ENCODE measurements at places on chromosomes 1 and 21.

GRCh38 chr21:40723317-40723716, 123.6 kb downstream of the DSCAM start:
- DNase-seq = no peak

- DNase-seq = peak; percentile 83
These were observed 60.2 kb upstream of the ID3 start for GRCh38 chr1:23619299-23620188.

DNA sequence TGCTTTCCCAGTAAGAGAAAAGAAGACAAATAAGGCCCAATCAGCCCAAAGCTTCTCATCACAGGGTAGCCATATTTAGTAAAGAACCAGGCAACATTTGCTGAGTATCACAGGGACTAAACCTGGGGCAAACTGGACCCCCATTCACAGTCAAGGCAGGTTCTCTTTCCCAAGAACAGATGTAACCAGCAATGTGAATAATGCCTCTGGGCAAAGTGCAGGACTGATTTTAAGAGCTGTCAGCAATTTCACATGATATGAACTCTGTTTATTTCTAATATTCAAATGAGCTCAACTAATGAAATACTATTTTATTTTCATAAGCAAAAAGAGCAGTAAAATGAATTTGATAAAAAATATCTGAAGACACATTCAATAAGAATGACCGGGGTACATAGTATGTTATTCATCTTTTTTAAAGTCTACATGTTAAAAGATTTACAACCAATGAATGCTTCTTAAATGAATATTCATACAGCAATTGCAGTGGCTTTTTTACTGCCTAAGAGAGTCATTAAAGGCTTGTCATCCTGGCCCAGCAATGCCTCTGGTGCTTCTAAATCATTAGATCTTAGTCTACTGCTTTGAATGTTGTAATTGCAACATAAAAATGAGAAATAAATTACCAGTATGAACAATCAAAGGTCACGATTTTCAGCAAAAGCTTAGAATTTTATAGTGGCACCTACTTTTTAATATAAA, 308.8 kb downstream of the SMYD3 start:
- no peak for DNase-seq

- DNase-seq = no peak
These were observed 252.5 kb downstream of the SDCCAG8 start for GRCh38 chr1:243508303-243508713.

- no peak for DNase-seq
These were observed 18.3 kb downstream of the KIRREL1 start for GRCh38 chr1:158011714-158012113.

DNA sequence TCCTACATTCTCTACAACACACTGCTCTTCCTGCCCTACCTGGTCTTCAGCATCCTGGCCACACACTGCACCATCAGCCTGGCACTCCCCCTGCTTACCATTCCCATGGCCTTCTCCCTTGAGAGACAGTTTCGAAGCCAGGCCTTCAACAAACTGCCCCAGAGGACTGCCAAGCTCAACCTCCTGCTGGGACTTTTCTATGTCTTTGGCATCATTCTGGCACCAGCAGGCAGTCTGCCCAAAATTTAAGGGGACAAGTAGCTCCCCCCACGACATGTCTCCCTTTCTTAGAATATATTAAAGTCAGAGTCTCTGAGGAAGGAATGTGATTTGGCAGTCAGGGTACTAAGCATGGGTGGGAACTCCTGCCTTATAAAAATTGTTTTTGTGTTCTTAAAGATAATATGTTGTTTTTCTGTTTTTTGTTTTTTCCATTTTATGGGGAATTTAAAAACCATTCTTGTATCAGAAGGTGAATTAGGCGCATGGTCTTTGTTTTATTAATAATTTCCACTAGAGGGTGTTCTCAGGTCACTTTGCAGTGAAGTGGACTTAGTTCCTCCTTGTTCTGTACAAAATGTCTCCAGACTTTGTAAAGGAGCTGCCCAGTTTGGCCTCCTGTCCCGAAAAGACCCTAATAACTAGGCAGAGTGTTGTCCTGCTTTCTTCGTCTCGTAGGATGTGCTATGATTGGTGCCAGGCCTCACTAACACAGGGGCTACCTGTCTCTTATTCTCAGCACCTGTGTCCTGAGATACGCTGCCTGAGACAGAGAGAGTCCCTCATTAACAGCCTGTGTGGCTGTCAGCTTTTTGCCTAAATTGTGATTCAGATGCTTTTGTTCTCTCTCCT, 13.1 kb downstream of the UBIAD1 start:
- DNase-seq = no peak

GRCh38 chr1:56638248-56638647, 6.9 kb upstream of the PRKAA2 start:
- DNase-seq = no peak

DNA sequence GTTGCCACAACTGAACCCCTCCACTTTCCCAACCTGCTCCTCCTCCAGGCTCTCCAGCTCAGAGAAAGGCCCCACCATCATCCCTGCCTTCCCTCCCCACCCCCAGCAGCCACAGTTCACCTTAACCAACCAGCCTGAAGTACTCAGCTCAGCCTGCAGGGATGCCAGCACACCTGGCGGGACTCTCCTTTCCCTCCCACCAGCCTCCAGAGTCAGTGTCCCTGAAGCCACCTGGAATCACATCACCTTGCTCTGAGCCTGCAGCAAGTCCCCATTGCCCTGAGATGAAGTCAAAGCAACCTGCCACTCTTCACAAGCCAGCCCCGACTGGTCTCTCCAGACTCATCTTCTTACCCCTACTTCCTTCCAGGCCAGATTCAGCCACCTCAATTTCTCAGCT, 26.2 kb upstream of the ZC3H12A start:
- no peak for DNase-seq

- peak; percentile 2 for DNase-seq
These were observed 87.1 kb upstream of the CACNA1E start for GRCh38 chr1:181396171-181396670.

DNA sequence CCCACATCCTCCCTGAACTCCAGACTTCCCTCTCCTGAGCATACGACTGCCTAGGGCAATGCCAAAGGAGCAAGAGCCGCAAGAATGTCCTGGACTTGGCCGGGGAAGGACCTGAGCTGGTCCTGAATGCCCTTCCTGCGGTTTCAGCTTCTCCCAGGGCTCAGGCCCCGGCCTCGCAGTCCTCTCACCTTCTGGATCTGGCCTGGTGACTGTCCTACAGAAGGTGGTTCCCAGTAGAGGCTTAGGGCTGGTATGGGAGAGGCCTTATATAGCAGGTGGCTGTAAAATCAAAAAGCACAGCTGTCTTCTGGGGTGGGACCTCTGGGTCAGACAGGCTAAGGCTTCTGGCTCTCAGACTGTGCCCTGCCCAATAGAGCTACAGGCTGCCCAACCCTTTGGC, at the start of gene LYPD8:
TSS of gene LYPD8 (minus strand) at position 243 of the 400 bp plus-strand sequence. CDS start 4,678 bp downstream, outside the sequence.
- no peak for DNase-seq

- no peak for DNase-seq
These were observed 318.4 kb upstream of the RGS18 start for GRCh38 chr1:191839891-191840290.

DNA sequence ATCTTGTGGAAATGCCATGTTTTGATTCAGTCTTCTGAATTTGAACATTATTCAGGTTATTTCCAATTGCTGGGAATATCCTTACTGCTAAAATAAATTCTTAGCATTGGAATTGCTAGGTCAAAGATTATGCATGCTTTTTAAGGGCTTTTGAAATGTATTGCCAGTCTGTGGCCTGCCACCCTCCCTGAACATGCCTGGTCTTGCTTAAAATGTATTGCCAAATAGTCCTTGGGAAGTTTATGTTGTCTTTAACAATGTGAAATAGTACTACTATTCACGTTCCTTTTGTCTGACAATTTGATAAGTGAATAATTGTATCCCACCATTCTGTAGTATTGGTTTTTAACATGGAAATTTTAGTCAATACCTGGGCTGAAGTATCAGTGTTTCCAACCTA, 13.6 kb downstream of the TARDBP start:
- no peak for DNase-seq

GRCh38 chr1:165355139-165355976, 1.2 kb downstream of the LMX1A start:
- DNase-seq = no peak

- no peak for DNase-seq
These were observed 105.3 kb downstream of the CACNA1E start for GRCh38 chr1:181588631-181589030.

GRCh38 chr1:236179634-236180033, 37.3 kb downstream of the GPR137B start:
- DNase-seq = no peak

GRCh38 chr1:84027368-84027767, 28.4 kb upstream of the TTLL7 start:
- no peak for DNase-seq
